Activated T-cell treated with anti-CD3 and anti-CD28 coated beads for 4 hours (primary cell): ENCODE measurements at places on chromosomes 5 and 9.

DNA sequence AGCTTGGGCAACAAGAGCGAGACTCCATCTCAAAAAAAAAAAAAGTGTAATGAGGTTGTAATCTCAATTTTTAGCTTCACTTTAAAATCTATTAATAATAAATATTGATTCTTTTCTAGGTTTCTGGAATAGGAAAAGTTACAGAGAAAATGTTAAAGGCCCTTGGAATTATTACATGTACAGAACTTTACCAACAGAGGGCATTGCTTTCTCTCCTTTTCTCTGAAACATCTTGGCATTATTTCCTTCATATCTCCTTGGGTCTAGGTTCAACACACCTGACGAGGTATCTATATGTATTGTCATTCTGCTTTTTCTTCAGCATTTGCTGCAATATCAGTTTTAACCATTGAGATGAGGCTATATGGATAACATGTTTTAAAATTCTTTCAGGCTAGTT is 26.6 kb upstream of the ANKDD1B start:
- DNase-seq = no peak

DNA sequence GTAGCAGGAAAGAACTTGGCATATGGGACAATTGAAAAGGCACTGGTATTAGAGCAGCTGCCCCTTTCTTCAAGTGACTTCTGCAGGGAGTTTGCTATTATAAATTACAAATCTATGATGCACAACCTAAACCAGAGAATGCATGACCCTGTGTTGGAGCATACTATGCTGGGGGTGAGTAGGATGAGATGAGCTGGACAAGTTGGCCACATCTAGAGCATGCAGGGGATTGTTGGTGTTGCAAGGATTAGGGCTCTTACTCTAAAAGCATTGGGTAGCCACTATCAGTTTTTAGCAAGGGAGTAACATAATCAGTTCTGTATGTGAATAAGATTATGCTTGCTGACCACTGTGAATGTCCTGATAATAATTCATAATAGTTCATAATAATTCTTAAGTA is 186.7 kb downstream of the KIAA0825 start:
- DNase-seq = no peak

DNA sequence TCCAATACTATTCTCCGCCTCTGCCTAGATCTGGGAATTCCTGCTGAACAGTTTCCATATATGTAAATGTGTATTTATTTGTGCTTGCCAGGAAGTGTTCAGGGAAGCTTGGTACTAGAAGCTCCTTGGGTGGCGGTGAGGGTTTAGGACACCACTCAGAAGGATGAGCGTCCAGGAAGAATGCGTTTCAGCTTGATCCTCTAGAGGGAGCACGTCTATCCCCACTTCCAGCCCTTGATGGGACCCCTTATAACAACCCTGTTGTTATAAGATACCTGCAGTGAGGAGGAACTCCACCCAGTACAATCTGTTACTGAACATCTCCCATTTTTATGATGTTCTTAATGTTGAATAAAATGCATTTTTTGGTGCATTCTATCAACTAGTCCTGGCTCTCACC is 88.9 kb downstream of the CYFIP2 start:
- no peak for DNase-seq

DNA sequence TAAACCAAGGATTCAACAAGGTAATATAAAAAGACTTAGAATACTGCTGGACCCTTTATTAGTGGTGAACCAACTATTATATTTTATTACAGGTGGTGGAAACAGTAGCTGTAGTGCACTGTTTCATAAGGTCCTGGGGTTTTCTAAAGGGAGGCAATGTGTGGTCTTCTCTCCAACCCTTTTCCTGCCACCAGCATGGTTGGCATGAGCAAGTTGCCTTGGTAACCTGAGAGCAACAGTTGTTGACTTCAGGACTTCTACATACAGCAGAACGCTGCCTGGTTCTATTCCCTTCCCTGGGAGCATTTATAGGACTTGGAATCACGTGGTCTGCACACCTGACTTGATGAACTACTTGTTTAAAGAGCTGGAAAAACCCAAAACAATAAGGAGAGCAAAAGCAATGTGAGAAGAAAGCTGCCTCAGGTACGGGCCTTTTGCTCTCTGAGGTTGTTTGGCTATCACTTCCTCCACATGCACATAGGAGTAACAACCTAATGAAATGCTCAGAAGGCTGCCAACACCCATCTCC is 81.1 kb upstream of the RAI14 start:
- DNase-seq = no peak

GRCh38 chr9:97845130-97845529 is 7.9 kb upstream of the FOXE1 start:
- no peak for DNase-seq

- DNase-seq = no peak
Observed at GRCh38 chr5:119083679-119084078, 12.8 kb downstream of the DMXL1 start.

- DNase-seq = no peak
Observed at GRCh38 chr5:50827516-50828247, 161.2 kb downstream of the PARP8 start.

DNA sequence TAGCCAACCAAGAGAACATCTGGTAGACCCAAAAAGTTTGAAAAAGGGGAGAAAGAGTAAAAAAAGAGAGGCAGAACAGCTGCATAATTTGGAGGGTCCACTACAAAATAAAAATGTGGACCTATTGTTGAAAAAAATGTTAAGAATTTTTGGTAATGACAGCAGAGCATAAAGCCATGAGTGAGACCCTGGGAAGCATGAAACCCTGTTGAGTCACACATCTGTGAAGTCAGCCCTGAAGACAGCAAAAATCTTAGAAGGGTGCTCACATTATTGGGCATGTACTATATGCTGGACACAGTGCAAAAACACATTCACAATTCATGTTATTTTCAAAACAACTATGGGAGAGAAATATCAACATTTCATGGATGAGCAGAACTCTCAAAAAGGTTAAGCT is 56.4 kb upstream of the LIFR start:
- no peak for DNase-seq

DNA sequence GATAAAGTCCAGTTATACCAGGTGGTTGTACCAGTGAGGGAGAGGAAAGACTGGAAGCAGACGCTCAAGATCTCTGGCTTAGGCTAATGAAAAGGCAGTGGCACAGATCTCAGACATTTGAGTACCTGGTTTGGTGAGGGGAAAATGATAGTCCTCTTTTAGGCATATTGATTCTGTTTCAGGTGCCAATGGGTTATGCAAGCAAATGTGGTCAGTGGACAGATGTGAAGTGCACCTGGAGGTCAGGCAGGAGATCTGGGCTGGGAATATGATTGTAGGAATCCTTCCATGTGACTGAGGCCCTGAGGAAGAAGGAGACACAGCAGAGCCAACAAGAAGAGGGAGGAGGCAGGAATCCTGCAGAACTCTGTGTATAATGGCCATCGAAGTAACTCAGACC is 63.7 kb upstream of the SMARCA2 start:
- no peak for DNase-seq

- DNase-seq = no peak
Observed at GRCh38 chr9:99622679-99623078, 199.0 kb upstream of the NR4A3 start.

GRCh38 chr5:50722223-50722622 is 55.8 kb downstream of the PARP8 start:
- DNase-seq = no peak

- no peak for DNase-seq
Observed at GRCh38 chr5:169299191-169299662, 1.7 kb downstream of the SLIT3 start.

DNA sequence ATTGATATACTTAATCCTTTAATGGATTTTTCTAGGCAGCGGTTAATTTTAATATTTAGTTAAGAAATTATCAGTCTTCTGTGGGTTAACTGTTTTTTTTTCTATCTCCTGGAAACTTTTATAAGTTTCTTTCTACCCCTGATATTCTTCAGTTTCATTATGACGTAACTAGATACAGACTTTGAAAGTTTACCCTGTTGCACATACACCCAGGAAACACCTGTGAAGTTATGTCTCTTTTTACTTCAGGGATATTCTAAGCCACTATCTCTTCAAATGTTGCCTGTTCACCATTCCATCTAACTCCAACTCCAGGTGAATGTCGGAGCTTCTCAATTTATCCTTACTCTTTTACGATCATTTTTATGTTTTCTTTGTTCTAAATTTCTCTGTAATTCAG is 329.0 kb downstream of the ICE1 start:
- no peak for DNase-seq
